ENCODE measurements at places on chromosomes 3 and 15.

DNA sequence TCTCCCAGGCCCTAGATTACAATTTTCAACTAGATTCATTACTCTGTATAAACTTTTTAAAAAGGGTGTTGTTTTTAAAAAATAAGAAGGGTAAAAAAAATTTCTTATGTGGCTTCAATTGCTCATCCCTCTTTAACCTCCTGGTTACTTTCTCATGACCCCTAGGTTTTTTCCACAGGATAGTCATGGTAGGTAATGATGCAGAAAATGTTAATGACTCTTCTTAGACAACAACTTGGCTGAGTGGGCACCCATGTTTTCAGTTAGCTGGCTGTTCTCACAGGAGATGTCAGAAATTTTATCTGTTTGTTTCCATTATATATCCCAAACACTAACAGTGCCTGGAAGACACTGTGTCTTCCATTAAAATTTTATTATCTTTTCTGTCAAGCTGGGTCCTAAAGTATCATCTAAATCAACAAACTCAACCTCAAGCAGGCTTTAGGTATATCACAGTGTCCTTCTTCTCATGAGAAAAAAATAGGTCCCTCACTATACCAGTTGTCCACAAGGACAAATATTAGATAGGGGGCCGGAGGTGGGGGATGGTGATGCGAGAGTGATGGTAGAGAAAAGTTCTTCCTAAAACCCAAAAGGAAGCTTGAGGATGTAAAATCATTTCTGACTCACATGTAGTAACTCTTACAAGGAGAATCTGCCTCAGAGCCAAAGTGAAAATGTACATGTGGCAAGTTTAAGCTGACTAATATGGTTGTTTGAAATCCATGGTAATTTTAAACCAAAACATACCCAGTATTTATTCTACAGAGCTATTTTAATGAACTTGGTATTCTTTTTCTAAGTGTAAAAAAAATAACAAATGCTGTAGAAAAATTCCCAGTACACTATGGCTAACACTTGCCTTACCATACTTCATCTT is 43.3 kb downstream of the PLOD2 start:
- H3K4me1 ChIP-seq, result no peaks in the 10 kb centered on the region
- no peak for DNase-seq
- no peaks in the 10 kb centered on the region for H3K36me3 ChIP-seq
- no peak overlapping the region for H3K4me3 ChIP-seq
- H3K27ac ChIP-seq, result no peak overlapping the region
- H3K27me3 ChIP-seq, result no peaks in the 10 kb centered on the region

- H3K36me3 ChIP-seq, result no peaks in the 10 kb centered on the region
- no peak overlapping the region for H3K4me3 ChIP-seq
- no peak for DNase-seq
- H3K4me1 ChIP-seq, result no peaks in the 10 kb centered on the region
- no peaks in the 10 kb centered on the region for H3K27me3 ChIP-seq
Observed at GRCh38 chr3:8143186-8143585, 358.4 kb upstream of the LMCD1 start.

GRCh38 chr15:96285729-96286254 is 44.7 kb upstream of the NR2F2 start:
- no peaks in the 10 kb centered on the region for H3K36me3 ChIP-seq
- H3K4me1 ChIP-seq, result no peaks in the 10 kb centered on the region
- H3K27me3 ChIP-seq, result no peaks in the 10 kb centered on the region
- no peak overlapping the region for H3K4me3 ChIP-seq

GRCh38 chr3:50623840-50624474 is 7.0 kb downstream of the MAPKAPK3 start:
- DNase-seq, result no peak
- peaks cover 91% of the 10 kb centered on the region for H3K4me1 ChIP-seq
- H3K27me3 ChIP-seq, result no peaks in the 10 kb centered on the region
- H3K4me3 ChIP-seq, result no peak overlapping the region

DNA sequence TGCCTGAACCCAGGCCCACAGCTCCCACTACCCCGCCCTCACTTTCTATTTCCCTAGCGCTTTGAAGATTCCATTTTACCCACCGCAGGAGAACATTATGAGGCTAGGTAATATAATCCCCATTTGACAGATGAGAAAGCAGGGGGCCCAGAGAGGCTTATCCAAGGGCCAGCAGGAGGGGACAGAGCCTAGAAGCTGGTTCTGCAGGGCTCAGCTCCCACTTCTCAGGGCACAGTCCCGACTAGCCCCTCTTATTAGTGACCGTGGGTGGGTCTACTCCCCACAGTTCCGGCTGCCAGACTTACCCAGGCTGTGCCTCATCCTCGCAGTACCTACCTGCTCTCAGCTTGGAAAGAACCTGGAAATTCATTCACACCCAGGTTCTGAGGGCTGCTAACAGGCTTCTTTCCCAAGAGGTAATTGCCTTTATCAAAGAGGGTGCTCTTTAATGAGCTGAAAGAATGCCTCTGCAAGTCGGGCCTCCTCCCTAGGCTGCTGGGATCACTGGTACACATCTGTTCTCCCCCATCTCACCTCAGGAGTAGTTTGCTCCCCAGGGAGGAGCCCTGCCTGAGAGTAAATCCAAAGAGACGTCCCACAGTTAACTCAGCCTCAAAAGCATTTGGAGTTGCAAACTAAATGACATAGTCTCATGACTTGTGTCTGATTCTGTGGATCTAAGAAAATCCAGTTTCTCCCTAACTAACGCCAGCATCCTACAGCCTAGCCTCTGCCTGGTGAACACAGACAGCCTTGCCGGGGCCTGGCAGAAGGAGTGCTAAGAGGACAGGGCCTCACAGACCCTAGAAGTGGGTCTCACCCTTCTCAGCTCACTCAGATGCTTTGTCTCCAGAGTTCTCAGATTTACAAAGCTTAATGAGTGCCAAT is 125.0 kb downstream of the CHSY1 start:
- H3K4me1 ChIP-seq, result peaks cover 62% of the 10 kb centered on the region
- H3K4me3 ChIP-seq, result no peak overlapping the region
- no peak for DNase-seq
- no peaks in the 10 kb centered on the region for H3K36me3 ChIP-seq
- H3K27me3 ChIP-seq, result no peaks in the 10 kb centered on the region

- H3K27me3 ChIP-seq, result no peaks in the 10 kb centered on the region
- no peaks in the 10 kb centered on the region for H3K36me3 ChIP-seq
- H3K4me1 ChIP-seq, result no peaks in the 10 kb centered on the region
- DNase-seq, result no peak
Observed at GRCh38 chr3:106745344-106746168, 631.7 kb upstream of the CCDC54 start.

GRCh38 chr3:37217098-37217849 is 42.9 kb upstream of the LRRFIP2 start:
- no peak overlapping the region for H3K4me3 ChIP-seq
- no peak overlapping the region for H3K27ac ChIP-seq
- no peaks in the 10 kb centered on the region for H3K4me1 ChIP-seq
- H3K27me3 ChIP-seq, result no peaks in the 10 kb centered on the region
- no peaks in the 10 kb centered on the region for H3K36me3 ChIP-seq

DNA sequence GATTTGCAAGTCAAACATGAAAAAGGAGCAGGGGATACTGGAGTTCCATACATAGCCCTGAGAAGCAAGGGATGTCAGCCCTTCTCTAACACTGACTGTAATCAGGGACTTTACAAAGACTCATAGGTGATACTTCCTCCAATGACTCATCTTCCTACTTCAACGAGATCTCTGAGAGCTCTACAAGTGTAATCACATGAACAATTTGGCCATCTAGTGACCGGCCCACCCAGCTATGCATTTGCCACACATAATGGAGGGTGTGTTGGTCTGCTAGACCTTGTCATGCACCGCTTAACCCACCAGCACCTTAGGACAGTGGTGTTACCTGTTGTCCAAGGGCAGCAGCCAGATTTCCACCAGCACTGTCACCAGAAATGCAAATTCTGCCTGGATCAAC is 75.3 kb downstream of the NCEH1 start:
- no peaks in the 10 kb centered on the region for H3K4me1 ChIP-seq
- no peaks in the 10 kb centered on the region for H3K27me3 ChIP-seq
- no peak overlapping the region for H3K27ac ChIP-seq
- no peak overlapping the region for H3K4me3 ChIP-seq
- DNase-seq, result no peak

DNA sequence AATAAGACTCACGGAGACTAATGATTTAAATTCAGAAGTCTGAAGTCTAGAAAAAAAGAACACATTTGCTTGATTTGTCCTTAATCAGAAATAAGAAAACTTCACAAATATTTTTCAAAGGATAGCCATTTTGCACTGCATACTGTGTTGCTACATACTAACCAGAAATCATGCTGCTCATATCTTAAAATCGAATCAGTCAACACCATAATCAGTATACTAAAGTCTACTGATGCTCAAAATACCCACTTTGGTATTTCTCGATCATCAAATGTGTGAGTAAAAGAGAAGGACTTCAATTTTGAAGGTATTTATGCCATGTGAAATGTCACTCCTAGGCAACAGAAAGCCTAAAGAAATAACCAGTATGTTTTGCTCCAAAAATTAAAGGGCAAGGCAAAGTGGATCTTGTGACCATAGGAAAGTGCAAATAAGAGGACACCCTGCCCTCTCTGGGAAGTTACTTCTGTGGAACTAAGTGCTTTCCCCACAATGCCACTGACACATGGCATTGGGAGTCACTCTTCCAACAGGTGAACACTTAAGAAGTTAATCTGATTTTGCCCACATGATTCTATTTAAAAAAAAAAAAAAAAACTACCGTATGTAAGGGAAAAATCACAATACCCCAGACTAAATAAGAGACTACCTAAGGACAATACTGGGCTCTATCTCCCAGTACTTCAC is 2.7 kb downstream of the LRIG1 start:
- no peaks in the 10 kb centered on the region for H3K27me3 ChIP-seq
- DNase-seq, result no peak
- H3K36me3 ChIP-seq, result no peaks in the 10 kb centered on the region

GRCh38 chr3:134597390-134597970 is 53.3 kb downstream of the KY start:
- no peaks in the 10 kb centered on the region for H3K4me1 ChIP-seq
- no peak for DNase-seq
- no peak overlapping the region for H3K27ac ChIP-seq
- no peaks in the 10 kb centered on the region for H3K27me3 ChIP-seq

- no peak for DNase-seq
- H3K4me3 ChIP-seq, result no peak overlapping the region
- no peaks in the 10 kb centered on the region for H3K36me3 ChIP-seq
- H3K27me3 ChIP-seq, result no peaks in the 10 kb centered on the region
- H3K27ac ChIP-seq, result no peak overlapping the region
Observed at GRCh38 chr3:30843877-30844276, 50.6 kb downstream of the GADL1 start.

DNA sequence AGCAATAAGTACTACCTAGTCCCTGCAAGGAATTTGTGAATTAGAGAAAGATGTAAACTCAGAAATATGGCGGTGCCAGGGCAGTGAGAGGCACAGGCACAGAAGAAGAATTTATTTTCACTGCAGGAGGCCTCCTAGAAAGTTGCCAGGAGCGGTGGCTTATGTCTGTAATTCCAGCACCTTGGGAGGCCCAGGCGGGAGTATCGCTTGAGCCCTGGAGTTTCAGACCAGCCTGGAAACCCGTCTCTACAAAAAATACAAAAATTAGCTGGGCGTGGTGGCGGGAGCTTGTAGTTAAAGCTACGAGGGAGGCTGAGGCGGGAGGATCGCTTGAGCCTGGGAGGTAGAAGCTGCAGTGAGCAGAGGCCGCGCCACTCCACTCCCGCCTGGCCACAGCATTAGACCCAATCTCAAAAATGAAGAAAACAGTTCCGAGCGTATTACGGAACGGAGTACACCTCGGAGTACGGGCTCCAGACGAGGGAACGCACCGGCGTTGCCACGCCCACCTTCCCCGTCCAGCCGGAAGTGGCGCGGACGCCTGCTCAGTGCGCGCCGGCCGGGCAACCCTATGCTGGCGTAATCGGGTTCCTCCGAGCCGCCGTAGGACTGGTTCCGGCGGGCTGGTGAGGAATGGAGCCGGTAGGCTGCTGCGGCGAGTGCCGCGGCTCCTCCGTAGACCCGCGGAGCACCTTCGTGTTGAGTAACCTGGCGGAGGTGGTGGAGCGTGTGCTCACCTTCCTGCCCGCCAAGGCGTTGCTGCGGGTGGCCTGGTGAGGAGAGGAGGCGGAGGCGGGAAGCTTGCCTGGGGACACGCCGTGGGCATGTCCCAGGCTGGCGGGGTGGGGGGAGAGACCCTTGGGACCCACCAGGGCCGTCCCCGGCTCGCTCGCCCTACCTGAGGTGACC is at the start of gene FBXO22:
TSS of gene FBXO22 (plus strand) at position 548 of the 909 bp plus-strand sequence. CDS start at position 634, 86 bp downstream.
- H3K36me3 ChIP-seq, result peaks cover 23% of the 10 kb centered on the region
- peak; percentile 96 for DNase-seq
- peak within 1 kb of the TSS; percentile 83 for H3K27ac ChIP-seq
- H3K27me3 ChIP-seq, result no peaks in the 10 kb centered on the region
- H3K4me1 ChIP-seq, result peaks cover 21% of the 10 kb centered on the region
- H3K4me3 ChIP-seq, result peak within 1 kb of the TSS; percentile 79

- H3K27ac ChIP-seq, result no peak overlapping the region
- DNase-seq, result no peak
- H3K4me1 ChIP-seq, result peaks cover 31% of the 10 kb centered on the region
Observed at GRCh38 chr3:14130230-14130629, 5.4 kb downstream of the TMEM43 start.

DNA sequence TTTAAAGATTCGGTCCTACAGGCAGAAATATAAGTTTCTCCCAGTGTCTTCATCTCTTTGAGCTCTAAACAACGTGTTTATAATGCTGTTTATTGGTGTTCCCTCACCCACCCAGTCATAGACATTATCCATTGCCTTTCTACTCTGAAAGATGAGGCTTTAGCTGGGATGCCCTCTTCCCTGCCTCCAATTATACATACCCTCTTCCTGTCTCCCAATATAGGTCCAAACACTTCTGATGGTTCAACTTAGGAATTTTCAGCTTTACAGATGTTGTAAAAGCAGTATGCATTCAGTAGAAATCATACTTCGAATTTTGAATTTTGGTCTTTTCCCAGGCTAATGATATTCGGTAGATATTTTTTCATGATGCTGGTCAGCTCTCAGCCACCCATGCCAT is 2.6 kb downstream of the CMTM8 start:
- no peak for DNase-seq
- H3K27me3 ChIP-seq, result no peaks in the 10 kb centered on the region
- peaks cover 55% of the 10 kb centered on the region for H3K4me1 ChIP-seq
- no peak overlapping the region for H3K27ac ChIP-seq

DNA sequence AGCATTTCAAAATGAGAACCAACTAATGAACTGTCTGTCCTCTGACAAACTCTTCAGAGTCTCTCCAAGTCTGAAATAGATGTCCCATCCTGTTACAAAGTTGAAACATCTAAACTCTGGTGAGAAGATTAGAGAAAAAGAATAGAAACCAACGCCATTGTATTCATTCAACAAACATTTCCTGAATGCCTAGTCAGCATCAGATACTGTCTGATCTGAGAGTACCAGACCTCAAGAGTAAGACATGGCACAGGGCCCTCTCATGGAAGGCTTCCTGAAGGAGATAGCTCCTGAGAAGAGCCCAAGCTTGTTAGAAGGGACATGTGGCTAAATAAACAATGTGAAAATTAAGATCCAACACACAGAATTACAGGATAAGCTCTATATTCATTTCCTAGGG is 164.1 kb upstream of the LRRN1 start:
- H3K27ac ChIP-seq, result no peak overlapping the region
- H3K27me3 ChIP-seq, result no peaks in the 10 kb centered on the region
- H3K36me3 ChIP-seq, result no peaks in the 10 kb centered on the region
- DNase-seq, result no peak
- H3K4me1 ChIP-seq, result no peaks in the 10 kb centered on the region
